IMR-90 (cell line): ENCODE measurements at places on chromosomes 12 and 14.
A peak's percentile ranks its signal among the peaks of the same experiment; 100 is the strongest.

DNA sequence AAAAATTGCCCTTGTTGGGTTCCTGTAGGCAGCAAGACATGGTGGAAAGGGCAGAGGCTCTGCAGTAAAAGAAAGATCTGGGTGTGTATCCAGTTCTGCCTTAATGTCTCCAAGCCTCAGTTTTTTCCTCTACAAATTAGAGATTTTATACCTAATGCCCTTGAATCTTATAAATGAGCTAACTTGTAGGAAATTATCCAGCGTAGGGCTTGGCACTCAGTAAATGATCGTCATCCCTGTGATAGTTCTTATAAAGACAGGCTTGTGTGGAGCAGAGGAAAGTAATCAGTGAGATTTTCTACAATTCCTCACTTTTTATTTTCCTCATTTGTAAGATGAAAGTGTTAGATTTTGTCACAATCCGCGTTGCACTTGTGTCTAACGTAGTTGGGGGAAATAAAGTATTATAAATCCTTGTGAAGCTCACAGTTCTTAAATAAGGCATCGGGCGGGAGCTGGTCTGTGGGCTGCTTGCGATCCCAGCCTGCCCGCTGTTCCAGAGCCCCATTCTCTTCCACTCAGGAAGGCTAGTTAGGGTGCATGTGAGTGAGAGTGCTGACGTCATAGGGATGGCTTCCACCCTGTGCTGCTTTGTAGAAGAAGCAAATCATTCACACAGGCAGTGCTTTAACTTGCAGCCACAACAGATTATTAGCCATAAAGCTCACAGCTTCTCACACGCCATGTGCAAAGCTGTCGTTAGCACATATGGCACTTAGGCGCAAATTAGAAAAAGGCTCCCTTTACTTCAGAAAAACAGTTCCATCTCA lies 87.6 kb downstream of the EML1 start:
- H3K4me3 ChIP-seq, result no peak overlapping the region
- peak; percentile 35 for DNase-seq
- H3K4me1 ChIP-seq, result peaks cover 15% of the 10 kb centered on the region
- no peaks in the 10 kb centered on the region for H3K27me3 ChIP-seq
- H3K36me3 ChIP-seq, result 0 out of 2 replicates have a peak, but pooled peaks cover 2% of the 10 kb centered on the region
- H3K27ac ChIP-seq, result peak overlapping the region; percentile 74; the same call in 1 of the 2 replicates

- peaks cover 3% of the 10 kb centered on the region; the same call in 1 of the 2 replicates for H3K36me3 ChIP-seq
- no peak overlapping the region for H3K27ac ChIP-seq
- H3K4me3 ChIP-seq, result no peak overlapping the region
- DNase-seq, result no peak
Observed at GRCh38 chr12:12190087-12190809, 76.6 kb downstream of the LRP6 start.

- no peaks in the 10 kb centered on the region for H3K36me3 ChIP-seq
- peak; percentile 12 for DNase-seq
- no peak overlapping the region for H3K27ac ChIP-seq
- no peaks in the 10 kb centered on the region for H3K4me1 ChIP-seq
Observed at GRCh38 chr14:53190938-53191337, 37.8 kb upstream of the DDHD1 start.

GRCh38 chr14:63501429-63501828 lies 41.7 kb downstream of the PPP2R5E start:
- DNase-seq, result no peak
- H3K27me3 ChIP-seq, result no peaks in the 10 kb centered on the region
- no peak overlapping the region for H3K27ac ChIP-seq
- H3K4me1 ChIP-seq, result peaks cover 6% of the 10 kb centered on the region
- H3K36me3 ChIP-seq, result no peaks in the 10 kb centered on the region

DNA sequence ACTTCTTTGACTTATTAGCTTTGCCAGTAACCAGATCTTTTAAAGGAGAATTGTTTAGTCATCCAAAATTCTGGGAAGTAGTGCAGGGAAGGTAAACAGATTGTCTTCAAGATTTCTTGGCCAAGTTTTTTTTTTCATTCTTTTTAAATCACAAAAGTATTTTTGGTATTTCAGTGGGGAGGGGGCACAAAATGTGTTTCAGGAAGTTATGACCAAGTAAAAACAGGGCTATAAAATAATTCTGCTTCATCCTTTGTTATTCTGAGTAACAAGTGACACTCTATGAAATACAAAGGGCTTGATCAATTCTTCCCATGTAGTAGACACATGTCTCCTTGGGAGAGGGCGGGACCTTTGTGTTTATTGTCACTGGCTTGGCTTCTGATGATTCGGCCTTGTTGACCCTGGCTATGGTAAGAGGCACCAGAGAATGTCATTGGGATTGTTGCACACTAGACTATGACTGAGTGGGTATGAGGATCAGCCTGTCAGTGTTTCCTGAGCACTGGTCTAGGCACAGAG lies 55.4 kb downstream of the SUSD6 start:
- H3K4me1 ChIP-seq, result peaks cover 31% of the 10 kb centered on the region
- peak overlapping the region; percentile 99 for H3K27ac ChIP-seq
- H3K27me3 ChIP-seq, result no peaks in the 10 kb centered on the region
- no peaks in the 10 kb centered on the region for H3K36me3 ChIP-seq
- peak; percentile 69 for DNase-seq
